ENCODE measurements at places on chromosomes 2 and 18.
A peak's percentile ranks its signal among the peaks of the same experiment; 100 is the strongest.

- DNase-seq, result peak; percentile 82
Measured at GRCh38 chr2:127173057-127173456, 47.0 kb downstream of the CYP27C1 start.

- DNase-seq, result no peak
Measured at GRCh38 chr18:21865043-21865442, 124.5 kb downstream of the MIB1 start.

DNA sequence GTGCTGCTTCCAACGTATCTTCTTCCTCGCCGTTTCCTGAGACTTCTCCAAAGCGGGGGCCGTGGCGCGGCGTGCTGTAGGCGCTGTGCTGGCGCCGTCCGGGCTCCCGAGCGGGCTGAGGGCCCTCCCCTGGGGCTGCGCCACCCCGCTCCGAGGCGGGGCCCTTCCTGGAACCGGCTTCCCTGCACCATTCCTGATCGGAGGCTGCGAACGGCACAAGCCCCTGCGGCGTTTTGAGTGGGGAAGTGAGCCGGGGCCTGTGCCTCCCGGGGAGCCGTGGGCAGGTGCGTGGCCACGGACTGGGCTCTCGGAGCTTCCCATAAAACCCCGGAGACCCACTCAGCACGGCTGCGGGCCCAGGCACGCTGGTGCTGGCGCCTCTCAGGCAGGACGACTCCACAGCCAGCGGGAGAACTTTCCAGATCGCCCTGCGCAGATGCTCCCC, 74.7 kb downstream of the PSMG2 start:
- DNase-seq, result no peak

- DNase-seq, result peak; percentile 24
Measured at GRCh38 chr2:2846332-2847208, 515.5 kb upstream of the MYT1L start.

GRCh38 chr2:70024284-70024683, 62.9 kb upstream of the ASPRV1 start:
- DNase-seq, result no peak

DNA sequence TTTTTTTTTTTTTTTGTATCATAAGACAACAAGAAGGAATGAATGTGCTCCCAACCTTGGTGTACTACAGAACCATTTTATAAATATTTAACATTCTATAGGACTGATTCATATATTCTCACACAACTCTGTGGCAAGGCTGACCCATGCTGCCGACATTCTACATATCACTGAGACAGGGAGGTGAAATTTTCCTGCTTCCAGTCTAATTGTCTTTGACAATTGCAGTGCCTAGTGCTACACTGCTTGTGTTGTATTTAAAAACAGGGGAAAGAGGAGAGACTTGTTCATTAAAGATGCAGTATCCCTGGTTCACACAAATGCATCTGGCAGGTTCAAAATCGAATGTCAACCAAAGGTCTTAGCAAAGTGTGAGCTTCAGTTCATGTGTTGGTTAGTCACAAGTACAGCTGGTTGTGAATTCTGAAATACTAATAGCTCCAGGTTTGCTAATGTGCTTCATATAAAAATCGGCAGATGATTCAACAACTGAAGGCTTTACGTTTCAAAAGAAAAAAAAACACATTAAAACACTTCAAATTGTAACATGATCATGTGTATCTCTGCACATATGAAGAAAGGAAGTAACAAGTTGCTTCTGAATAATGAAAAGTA, 130.8 kb downstream of the FIGN start:
- no peak for DNase-seq

- DNase-seq, result no peak
Measured at GRCh38 chr2:38244301-38244700, 132.8 kb downstream of the ATL2 start.

DNA sequence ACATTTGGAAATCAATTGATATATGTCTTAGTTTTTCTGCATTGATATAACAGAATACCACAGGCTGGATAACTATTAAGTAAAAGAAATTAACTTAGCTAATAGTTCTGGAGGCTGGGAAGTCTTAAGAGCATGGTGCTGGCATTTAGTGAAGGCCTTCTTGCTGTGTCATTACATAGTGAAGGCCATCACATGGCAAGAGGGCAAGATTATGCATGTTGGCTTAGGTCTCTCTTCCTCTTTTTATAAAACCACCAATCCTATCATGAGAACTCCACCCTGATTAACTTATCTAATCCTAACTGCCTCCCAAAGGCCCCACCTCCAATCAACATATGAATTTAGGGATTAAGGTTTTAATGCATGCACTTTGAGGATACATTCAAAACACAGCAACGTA, 225.5 kb upstream of the VRK2 start:
- no peak for DNase-seq

DNA sequence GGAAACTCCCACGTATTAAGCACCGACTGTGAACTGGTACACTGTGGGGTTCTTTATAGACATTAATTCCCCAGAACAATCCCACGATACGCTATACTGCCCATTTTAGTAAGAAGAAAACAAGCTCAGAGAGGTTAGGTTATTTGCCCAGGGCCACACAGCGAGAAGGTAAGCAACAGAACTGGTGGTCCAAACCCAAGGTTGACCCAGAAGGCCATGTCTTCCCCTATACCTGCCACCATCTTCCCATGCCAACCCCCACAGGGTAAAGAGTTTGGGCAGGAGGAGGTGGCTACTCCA, 69.9 kb downstream of the MARCO start:
- no peak for DNase-seq

DNA sequence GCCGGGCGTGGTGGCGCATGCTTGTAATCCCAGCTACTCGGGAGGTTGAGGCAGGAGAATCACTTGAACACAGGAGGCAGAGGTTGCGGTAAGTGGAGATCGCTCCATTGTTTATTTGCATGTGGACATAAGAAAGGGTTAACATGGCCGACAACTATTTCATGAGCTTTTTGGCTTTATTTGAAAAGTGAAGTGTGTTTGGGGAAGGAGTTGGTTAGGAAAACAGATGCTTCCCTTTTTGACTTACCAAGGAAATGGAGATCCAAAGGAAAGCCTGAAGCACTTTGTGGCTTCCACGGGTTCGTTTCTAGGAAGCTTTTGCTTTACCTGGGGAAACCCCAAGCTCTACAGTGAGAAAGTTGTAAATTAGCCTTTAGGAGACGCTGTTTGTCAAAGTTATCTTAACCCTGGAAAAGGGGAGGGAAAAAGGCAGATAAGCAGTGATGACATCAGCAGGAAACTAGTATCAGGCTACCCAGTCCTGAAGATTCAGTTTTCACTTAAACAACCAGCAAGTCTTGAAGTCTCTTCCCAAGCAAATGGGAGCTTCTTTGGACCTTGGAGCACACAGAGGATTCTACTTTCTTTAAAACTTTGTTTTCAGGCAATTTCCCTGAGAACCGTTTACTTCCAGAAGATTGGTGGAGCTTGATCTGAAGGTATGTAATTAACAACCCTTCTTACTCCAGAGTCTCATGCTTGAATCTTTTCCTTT, at the start of gene CASP10:
TSS of gene CASP10 (plus strand) at position 492 of the 715 bp plus-strand sequence. CDS start 2,637 bp downstream, outside the sequence.
- peak; percentile 11 for DNase-seq

DNA sequence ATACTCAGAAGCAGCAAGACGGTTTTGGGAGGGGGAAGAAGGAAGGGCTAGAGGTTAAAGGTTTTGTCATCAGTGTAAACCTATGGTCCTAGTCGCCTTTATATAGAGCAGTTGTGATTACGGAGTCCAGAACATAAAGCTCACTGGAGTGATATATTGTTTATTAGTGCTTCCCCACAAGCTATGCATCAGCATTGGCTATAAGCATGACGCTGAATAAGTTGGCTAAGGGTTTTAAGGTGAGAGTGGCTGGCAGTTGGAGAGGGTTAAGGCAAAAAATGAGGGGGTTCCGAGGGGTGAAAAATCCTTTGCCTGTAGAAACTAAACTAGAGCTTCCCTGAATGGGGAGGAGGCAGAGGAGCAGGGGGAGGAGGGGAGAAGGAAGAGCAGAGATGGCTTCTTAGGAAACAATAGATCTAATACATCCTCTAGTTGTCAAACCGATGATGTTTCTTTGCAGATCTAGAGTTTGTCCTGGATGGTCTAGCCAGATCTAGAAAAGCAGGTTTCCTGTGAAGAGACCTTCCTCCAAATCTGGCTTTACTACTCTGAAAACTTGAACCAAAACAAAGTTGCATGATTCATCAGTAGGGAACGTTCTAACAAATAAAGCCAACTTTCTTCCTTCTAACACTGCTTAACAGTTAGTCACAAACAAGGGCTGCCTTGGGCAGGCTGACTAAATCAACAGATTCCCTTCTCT, 2.5 kb downstream of the KLF7 start:
- DNase-seq, result no peak

DNA sequence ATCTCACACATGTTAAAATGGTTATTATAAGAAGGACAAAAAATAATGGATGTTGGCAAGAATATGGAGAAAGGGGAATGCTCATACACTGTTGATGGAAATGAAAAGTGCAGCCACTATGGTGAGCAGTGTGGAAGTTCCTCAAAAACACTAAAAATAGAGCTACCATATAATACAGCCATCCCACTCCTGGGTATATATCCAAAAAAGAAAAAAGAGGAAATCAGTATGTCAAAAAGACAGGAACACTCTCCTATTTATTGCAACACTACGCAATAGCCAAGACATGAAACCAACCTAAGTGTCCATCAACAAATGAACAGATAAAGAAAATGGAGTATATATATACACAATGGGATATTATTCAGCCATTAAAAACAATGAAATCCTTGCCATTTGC, 642.6 kb downstream of the RNF144A start:
- DNase-seq, result no peak

DNA sequence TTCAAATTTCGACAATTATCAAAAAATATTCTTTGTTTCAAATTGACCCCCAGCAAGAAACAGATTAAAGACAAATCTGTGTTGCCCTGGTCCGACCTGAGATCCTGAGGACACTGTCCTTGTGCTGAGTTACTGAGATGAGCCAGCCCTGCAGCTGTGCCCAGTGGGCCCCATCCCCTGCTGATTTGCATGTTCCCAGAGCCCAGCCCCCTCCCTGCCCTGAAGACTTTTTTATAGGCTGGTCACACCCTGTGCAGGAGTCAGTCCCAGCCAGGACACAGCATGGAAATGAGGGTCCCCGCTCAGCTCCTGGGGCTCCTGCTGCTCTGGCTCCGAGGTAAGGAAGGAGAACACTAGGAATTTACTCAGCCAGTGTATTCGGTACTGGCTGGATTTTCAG, 31.4 kb upstream of the ZNG1B start:
- DNase-seq, result no peak

DNA sequence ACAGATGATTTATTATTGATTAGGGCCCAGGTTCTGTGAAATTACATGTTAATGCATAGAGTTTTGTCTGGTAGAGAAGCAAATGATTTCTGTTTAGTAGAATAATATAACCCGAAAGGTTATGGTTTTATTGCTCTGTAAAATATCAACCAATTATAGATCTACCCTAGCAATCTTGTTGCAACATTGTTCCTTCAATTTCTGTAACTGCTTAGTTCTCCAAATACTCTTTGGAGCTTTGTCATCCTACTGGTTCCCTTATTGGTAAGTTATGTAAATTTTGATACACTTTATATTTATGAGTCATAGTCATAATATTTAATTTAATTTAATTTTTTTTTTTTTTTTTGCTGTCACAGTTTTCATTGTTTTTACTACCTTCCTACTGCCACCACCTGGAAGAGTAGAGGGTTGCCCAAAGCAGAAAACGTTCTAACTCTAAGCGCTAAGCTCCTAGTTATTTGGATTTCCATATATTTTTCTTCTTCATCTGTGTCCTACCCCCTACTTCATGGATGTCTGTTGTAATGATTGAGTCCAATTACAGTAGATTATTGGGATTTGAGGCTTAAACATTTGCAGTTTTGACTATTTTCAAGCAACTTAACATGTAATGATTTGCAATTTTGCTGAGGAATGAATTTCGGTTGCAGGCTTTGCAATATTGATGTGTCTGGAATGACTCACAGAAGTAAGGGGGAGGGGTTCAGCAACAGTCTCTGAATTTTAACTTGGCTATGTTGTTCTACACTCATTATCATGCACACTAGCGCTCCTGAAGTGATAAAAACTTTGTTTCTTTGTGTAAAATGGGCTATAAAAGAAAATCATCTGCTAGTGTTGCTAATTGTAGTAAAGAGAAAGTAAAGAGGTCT, 51.1 kb downstream of the NABP1 start:
- no peak for DNase-seq

DNA sequence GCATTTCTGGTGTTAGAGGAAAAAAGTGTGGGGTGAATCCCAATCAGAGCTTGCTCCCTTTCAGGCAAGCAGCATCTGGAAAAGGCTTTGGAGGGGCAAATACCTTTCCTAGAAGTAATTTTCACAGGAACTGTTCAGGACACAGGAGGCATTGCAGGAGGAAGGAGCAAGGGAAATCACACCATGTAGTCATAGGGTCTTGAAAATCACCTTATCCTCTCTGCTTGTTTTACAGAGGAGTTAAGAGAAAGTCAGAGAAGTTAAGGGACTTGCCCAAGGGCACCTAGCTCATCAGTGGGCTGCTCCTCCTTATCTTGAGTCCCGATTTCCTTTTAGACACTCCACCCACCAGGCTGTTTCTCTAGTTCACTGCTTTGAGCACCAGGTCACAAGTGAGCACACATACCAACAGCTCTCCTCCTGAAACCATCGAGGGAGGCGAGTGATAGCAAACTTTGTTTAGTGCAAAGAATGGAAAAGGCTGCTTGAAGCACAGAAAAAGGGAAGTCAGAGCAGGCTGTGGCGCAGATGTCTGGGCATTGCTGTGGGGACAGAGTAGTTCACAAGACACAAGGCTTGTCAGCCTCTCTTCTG, 89.2 kb upstream of the CXCR4 start:
- DNase-seq, result no peak

- DNase-seq, result peak; percentile 51
Measured at GRCh38 chr18:45255197-45255890, 359.9 kb upstream of the SLC14A2 start.

Data from hindlimb muscle (tissue), 1 donor.